ENCODE measurements at places on chromosomes 6 and 20.

DNA sequence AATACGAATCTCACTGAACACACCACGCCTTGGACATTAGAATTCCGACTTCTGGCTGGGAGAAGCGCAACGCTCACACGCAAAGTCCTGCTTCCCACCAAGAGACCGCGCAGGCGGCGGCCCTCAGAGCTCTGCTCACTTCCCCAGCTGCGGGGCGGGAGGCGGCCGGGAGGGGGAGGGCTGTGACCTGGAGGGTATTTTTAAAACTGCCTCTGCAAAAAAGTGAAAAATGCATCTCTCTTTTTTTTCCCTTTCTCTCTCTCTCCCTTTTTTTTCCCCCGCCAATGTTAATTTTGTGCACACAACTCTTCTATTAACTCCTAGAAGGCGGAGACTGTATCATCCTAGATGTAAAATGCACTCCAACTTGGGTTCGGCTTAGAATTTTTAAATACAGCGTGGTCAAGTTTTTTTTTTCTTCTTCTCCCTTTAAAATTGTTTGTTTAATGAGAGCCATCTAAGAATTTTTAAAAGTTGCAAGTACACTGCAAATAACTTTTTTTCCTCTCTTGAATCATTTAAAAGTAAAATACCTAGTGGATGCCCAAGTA, 66.4 kb downstream of the STX11 start:
- no peak for DNase-seq

- DNase-seq: no peak
These were observed 96.0 kb downstream of the DTD1 start for GRCh38 chr20:18683839-18684238.

DNA sequence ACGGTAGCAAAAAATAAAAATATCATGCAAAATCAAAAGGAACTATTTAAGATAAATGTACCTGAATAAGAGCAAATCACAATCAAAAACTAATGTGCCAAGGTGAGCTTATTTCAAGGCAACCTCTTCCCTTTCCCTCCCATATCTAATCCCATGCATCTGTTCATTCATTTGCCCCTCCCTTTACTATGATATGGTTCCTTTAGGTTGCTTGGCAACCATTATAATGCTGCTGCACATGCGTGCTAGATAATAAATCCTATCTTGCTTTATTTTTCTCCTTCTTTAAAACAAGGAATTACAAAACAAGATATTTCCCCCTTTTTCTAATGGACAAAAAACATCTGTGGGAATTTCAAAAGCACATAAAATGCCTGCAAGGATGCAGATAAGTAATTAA, 318.2 kb upstream of the POU3F2 start:
- DNase-seq: no peak

- DNase-seq: no peak
These were observed 40.8 kb upstream of the ATXN1 start for GRCh38 chr6:16802071-16802470.

GRCh38 chr6:37241775-37242428, 15.7 kb upstream of the TBC1D22B start:
- no peak for DNase-seq

DNA sequence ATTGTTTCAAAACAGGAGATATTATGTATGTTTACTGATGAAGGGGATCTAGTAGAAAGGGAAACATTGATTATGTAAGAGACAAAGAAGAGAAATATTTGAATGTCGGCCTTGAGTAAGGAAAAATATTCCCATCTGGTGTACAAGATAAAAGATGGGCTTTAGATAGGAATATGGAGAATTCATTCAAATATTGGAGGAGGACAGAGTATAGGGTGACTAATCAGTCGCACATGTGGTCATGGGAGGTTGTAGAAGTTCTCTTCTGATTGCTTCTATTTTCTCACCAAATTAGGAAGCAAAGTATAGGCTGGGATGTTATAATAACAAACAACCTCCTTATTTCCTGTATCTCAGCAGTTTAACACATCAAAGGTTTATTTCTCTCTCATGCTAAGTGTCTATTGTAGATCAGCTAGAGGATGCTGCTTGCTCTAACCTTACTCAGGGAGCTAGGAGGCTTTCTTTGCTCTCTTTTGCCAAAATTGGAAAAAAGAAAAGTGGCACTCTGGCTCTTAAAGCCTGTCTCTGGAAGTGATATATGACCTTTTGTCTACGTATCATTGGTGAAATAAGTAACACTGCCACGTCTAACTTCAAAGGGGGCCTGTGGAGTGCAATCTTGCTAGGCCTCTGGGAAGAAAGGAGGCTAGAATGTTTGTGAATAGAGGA, 1.2 kb upstream of the HDDC2 start:
- DNase-seq: no peak

- DNase-seq: no peak
These were observed 41.8 kb upstream of the ARFGEF2 start for GRCh38 chr20:48879612-48880245.

DNA sequence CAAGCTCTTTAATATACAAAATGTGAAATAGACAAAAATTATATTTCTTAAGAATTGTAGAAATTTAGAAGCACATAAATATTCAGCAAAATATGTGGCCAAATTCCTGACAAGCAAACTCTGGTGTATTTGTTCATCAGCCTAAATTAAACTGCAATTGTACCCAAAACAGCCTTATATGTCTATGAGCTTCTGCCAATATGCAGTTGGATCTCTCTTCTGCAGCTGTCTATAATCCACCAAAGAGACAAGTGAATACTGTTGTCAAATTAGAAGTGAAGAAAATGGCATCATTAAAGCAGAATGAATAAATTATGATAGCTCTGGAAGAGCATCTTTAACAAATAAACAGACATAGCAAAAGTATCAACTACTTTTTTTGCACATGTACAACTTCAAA, 755.7 kb downstream of the GRIK2 start:
- no peak for DNase-seq

GRCh38 chr6:22101163-22101562, 195.7 kb downstream of the PRL start:
- no peak for DNase-seq

GRCh38 chr6:11760015-11760473, 18.6 kb downstream of the ADTRP start:
- DNase-seq: no peak

DNA sequence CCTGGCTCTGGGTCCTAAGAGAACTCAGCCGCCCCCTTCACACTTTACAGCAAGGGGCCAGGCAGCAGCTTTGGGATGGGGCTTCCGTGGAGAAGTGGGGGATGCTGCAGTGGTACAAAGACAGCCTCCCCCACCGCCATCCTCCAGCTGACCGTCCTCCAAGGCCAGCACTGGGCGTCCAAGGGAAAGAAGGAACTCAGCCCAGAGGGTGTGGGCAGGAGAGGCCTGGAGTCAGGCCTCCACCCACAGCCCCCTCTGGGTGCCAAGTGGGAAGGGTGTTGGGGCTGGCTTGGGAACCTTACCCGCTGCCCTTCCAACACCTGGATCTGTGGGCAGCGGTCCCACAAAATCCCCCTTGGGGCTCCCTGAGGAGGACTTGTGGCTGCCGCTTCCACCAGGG, 13.1 kb downstream of the STMN3 start:
- no peak for DNase-seq

DNA sequence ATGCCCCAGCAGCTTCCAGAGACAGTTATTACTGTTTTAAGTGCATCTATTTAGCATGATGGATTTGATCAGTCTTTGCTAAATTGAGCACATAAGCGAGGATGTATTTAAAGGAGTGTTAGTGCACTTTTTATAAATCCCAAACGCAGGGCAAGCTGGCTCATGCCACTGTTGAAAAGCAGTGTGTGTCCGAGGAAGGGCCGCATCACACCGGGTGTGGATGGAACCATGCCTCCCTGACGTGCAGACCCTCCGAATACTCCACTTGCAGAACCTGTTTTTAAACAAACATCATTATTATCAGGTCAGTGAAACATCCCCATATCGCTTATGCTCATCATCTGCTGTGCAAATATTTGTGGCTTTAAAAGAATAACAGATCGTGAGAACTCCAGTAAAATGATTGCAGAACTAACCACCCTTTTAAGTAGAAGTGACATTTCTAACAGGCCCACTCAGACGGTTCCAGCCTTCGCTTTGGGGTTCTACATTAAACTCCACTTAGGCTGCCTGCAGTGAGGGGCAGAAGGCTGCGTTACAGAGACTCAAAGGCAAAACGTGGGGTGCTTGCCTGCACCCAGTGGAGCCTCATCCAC, 190.1 kb downstream of the CDH4 start:
- DNase-seq: no peak

DNA sequence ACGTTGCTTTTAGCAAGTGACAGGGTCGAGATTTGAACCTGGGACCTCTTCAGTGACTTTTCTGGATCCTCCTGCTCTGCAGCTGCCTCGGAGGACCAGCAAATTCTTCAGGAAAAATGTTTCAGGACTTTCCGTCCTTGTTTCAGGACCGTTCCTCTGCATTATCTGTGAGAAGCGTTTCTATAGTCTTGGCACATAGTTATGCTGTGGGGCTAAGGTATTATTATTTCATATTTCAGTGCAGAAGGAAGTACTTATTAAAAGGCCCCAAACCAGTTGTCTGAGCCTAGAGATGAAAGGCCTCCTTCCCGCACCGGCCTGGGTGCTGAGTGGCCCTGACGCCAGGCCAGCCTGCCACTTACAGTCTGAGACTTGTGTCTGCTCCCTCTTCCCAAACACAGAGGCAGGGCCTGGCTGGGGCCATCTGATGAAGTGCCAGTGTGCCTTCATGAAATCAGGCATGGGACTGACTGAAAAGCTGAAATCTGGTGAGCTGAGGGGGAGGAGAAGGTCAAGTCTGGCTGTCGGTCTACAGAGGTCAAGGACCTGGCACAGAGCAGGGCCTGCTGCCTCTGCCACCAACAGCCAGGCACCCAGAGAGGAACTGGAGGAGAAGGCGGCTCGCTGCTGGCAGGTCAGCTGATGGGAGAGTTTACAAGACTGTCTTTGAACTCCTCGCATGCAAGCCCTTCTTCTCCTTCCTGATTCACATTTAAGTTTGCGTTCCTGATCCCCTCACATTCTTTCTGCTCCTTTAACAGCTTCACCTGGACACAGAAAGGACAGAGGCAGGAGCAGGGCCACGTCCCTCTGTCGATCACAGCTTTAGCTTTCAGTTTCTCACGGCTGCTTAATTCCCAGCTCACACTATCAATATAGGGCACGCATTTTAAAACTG, 8.9 kb upstream of the QKI start:
- DNase-seq: peak; percentile 70

- no peak for DNase-seq
These were observed 29.0 kb downstream of the KCNG1 start for GRCh38 chr20:50993876-50994275.

DNA sequence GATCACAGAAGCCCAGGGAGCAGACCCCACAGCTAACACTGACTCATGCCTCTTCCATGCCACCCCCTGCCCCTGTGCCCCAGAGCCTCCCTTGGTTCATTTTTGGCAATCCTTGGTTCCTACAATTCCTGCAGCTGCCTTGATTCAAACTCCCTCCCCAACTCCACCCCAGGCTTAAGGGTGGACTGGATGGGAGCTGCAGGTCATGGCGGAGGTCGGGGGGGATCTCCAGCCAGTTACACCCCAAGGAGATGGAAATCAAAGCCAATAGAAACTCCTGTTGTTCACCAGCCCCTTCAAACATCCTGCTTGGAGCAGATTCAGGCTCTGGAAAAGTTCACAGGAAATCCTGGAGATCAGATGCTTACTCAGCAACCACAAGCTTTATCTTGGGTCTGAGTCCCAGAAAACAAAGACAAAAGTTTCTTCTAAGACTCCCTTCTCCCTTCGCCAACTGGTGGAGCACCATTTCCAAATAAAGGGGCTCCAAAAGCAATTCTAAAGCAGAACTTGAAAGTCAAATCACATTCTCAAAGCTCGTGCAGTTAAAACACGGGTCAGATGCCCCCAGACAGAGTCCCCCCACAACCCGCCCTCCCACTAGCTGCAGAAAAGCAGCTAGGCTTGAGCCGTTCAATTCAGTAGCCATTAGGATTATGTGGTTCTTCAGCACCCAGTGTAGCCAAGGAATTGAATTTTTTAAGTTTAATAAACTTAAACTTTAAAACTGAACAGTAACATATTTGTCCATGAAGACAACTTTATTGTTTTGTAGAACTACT, 149.5 kb downstream of the ANKRD60 start:
- no peak for DNase-seq

- no peak for DNase-seq
These were observed 24.3 kb upstream of the MRPS10 start for GRCh38 chr6:42241915-42242314.

DNA sequence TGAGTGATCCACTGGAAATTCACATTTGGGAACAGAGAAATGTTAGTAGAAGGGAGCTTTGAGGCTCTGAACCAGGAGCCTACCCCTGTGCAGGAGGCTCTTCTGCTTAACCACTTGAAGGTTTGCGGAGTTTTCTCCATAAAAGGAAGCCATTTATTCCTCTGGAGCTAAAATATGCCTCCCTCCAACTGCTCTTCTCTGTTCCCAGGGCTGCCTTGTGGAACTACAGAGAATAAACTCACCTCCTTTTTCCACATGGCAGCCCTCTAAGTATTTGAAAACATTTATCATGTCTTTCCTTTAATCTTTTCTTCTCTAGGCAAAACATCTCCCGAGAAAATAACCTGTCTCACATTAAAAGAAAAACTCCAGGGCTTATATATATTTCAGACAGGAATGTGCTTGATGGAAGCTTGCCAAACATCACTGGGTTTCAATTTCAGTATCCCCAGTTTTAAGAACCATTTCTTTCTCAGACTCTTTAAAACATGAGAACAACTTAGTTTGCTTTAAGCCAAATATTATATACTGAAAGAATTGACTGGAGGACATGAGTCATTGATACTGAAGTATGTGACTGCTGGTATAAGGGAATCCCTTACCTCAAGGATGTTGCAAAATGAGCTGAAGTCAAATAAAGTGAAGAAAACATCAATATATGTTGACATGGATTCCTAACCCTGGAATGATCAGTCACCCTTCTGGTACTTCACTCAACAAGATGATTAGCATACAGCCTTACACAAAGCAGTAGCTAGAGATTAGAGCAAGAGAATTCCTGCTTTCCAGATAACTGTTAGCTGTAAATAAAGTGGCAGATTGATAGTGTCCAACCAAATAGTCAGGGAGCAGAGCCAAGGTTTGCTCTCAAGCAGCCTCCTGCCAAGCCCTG, 74.0 kb downstream of the ZBTB2 start:
- no peak for DNase-seq

DNA sequence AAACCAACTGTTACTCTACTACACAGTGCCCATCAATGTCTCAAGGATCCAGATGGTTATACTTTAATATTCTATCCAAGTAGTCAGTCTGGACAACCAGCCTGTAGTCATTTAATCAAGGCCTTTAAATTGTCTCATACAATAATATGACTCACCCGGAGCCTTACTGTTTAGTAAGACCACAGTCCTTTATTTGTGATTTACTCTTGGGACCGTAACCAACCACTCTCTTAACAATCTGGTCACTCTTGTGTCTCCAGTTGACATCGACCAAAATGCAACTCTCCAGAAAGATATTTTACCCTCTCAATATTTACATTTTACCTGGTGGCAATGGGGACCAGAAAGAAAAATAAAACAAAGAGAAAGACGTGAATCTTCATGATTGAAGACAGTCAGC, 14.9 kb downstream of the DEFB114 start:
- DNase-seq: no peak

- no peak for DNase-seq
These were observed 43.4 kb downstream of the BCAS4 start for GRCh38 chr20:50838322-50838625.

GRCh38 chr6:71621918-71622519, 264.3 kb upstream of the RIMS1 start:
- DNase-seq: no peak

GRCh38 chr6:41013466-41014153, 25.4 kb downstream of the UNC5CL start:
- DNase-seq: no peak

Measured in anterior cingulate cortex (tissue), 58 donors.